ENCODE measurements at places on chromosomes 2 and 18.
A peak's percentile ranks its signal among the peaks of the same experiment; 100 is the strongest.

- DNase-seq = no peak
These were observed 390.2 kb downstream of the PTPRM start for GRCh38 chr18:7957297-7957696.

- DNase-seq = no peak
These were observed 935.0 kb downstream of the TRIB2 start for GRCh38 chr2:13651684-13652131.

- peak; percentile 92 for DNase-seq
These were observed 90.9 kb downstream of the RNF144A start for GRCh38 chr2:7007846-7008741.

DNA sequence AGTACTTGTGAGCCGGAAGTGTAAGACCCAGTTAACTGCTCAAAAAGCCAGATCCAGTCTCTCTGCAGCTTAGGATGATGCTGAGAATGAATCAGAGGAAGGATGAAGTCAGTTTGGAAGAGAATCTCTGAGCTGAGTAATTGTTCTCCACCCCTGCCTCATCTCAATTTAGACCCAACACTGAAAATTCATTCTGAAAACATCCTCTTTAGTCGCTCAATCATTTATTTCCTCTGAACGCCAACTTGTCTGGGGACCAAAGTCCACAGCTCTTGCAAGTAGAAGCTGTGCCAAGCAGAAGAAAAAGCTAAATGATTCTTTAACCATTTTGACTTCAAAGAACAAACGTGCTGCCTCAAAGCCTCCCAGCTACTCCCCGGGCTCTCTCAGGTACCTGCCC is 177.1 kb upstream of the KLHL29 start:
- no peak for DNase-seq

DNA sequence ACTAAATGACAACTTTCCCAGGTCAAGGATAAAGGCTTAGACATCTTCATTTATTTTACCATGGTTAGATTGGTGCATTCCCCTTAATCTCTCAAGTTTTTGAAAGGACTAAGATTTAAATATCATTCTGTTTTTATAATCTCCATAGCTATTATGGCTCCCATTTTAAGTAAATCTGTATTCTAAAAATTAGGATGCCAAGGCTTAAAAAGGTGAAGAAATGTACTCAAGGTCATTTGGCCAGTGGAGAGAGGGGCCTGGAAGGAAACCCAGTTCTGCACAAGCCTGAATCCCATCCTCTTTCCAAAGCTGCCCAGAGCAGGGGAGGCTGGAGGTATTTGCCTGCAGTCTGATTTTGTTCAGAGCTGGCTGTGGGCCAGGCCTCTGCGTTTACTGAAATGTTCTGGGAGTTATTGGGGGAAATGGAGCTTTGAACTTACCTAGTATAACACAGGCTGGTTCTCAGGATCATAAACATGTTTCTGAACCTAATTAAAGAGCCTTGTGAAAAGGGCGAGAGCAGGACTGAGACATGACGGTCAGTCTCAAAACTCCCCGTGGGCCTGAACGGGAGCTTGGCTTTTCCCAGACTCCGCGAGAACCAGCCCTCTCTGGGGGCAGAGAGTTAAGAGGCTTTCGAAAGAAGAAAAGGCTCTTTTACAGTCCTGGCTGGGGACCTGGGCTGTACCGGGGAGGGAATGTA is 85.6 kb downstream of the DDX1 start:
- no peak for DNase-seq

- peak; percentile 41 for DNase-seq
These were observed 4.9 kb upstream of the HS6ST1 start for GRCh38 chr2:128323555-128323931.

- DNase-seq = no peak
These were observed 56.1 kb upstream of the DLGAP1 start for GRCh38 chr18:4511166-4511565.

DNA sequence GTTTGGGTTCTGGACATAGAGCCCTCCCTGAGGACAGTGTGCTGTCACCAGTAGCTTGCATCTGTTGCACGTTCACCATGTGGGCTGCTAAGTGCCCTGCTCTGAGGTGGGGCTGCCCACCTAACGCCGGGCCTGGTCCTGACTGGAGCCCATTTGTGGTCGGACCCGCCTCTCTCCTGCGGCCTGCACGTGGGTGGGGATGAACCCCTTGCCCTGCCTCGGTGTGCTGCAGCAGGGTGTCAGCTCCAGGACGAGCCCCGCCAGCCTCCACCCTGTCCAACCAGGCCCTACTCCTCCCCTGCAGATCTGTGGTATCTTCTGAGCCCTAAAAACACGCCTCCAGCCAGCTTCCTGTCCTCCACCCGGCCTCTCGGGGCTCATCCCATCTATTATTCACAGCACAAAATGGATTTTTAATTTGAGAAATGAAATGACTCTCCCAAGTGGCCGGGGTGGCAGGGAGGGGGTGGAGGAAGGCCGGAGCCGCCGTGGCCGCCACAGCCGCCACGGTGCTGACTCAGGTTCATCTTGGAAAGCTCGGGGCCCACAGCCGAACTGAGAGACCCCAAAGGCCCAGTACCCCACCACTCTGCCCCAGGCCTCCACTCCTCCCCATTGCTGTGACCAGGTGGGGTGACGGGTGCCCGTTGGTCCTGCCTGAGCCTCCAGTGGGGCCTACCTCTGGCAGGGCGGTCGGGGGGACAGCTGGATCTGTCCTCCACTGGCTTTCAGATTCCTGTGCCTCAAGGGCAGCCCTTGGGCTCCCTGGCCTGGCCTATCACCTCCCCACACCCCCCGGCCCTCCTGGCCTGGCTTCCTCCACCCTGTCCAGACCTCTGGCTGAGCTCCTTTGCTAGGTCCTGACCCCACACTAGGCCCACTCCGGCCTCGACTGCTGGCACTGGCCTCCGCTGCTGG is 2.8 kb upstream of the ECEL1 start:
- DNase-seq = no peak

- DNase-seq = no peak
These were observed 473.1 kb upstream of the TCF4 start for GRCh38 chr18:56060967-56061541.

DNA sequence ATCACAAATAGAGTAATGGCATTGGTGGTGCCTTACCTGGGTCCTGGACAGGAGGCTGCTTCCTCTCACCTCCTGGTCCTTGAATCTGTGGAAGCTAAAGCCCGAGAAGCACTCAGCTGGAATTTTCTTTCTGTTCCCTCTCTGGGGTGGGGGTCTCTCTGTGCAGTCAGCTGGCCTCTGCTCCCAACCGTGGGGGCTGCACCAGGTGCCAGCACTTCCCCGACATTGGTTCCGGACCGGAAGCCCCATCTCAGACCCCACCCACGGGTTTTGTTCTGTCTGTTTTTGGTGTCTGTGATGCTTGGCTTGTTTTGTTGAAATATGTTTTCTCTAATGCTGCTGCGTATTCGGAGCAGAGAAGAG is 154.7 kb downstream of the TWIST2 start:
- DNase-seq = no peak

GRCh38 chr18:59783138-59783537 is 85.9 kb upstream of the CCBE1 start:
- DNase-seq = no peak

DNA sequence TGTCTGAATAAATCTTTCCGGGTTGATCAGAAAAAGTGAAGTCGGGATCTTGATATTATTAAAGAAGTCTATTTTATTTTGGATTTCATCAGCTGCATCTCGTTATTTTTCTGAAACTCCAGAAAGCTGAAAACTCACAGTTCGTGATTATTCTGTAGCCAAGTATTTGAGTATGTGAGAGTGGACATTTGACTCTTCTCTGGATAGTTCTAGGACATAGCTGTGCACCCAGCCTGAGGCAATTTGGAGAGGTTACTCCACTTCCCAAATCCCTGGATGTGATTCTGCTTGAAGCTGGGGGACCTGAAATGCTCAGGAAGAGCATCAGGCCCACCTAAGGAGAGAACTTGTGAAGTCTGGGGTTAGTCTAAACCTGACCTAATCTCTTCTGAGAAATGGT is 117.6 kb upstream of the PID1 start:
- no peak for DNase-seq

- DNase-seq = no peak
These were observed 146.7 kb upstream of the ACVR2A start for GRCh38 chr2:147698166-147698565.

DNA sequence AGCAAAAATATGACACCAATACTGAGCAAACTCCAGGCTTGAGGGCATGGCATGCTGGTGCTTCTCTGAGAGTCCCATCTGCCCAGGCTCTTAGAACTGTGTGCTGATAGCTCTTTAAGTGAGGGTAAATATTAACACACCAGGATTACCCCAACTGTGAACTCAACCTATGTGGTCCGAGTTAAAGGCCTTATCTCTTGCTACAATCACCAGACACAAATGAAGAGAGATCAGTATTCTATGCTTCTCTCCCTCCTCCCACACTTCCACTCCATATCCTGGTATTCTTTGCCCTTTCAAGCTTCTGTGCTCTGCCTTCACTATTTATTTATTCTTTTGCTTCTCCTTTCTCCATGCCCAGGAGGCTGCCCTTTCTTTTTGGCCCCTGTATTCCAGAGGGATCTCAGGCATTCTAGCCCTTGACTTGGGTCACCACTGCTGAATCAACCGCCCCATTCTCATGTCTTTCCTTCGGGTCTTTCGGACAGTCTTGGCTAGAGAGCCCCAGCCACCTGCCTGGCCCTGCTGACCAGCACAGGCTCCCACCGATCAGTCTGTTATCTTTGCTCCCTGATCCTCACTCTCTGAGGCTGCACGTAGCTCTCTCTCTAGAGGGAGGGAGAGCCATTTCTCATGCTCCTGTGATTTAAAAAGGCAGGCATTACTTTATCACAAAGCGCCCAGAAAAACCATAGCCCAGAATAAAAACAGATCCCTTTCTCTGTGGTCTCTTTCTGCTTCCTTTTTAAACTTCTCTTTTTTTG is 17.2 kb upstream of the HK2 start:
- no peak for DNase-seq

DNA sequence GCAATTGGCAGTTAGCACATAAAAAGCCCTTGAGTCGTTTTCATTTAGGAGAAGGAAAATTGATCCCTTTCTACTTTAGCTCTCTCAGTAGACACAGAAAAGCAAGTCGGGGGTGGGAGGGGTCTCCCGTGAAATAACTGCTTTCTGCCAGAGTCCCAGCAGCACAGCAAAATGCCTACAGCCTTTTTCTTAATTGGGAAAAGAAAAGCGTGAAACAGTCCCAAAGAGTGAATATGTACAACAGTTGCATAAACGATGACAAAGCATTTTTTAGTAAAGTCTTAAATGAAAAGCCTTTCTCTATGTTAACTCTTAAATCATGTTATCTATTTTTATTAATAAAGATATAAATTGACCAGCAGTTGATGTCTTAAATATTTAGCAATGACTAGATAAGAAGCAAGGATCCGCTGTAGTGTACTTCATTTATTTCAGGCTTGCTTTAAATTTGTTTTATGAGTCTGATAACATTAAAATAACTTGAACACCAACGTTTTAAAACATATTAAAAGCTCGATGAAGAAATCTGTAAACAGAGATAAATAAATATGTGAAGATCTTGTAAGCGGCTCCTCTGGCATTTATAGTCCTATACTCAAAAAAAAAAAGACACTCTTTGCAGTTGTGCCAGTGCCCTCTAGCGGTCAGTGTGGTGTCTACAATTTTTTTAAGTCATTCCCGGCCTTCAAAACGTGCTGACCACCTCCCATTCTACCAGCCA is 42.3 kb upstream of the ATIC start:
- DNase-seq = peak; percentile 58

- DNase-seq = no peak
These were observed 48.9 kb upstream of the TMEM177 start for GRCh38 chr2:119630121-119630520.

DNA sequence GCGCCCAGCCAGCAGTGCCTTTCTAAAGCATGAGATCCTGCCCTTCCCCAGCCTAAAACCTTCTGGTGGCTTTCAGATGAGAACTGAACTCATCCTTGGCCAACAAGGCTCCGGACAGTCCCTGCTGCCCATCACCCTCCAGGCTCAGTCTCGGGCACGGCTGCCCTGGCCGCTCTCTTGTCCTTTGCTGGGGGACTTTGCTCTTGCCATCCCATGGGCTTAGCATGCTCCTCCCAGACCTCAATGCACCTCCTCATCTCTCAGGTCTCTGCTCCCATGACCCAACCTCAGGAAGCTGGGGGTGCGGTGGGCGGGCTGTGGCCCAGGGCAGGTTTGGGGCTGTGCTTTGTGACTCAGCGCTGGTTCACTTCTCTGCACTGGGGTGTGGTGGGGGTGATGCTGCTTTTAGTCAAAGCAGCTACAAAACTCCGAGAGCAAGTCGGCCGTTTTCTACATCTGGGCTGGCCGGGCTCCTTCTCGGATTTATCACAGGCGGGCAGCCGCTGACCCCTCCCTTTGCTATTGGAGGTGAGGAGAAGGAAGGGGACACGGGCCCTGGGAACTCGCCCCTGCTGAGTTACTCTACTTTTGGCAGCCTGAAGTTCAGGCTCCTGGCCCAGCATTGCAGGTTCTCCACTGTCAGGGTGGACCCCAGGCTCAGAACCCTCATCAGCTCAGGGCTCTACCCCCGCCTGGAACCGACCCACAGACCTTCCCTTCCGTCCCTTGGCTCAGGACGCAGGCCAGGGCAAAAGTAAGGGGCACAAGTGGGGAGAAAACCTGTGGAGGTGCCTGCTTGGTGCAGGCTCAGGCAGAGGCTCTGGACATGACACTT is 90.6 kb upstream of the TAF1B start:
- DNase-seq = no peak

- DNase-seq = no peak
These were observed 985.0 kb downstream of the BCL11A start for GRCh38 chr2:59568461-59568860.

Measured in ureter (tissue), 1 donor.